ENCODE measurements at places on chromosomes 13 and 19.

GRCh38 chr19:12841094-12841493, 2.8 kb downstream of the MAST1 start:
- DNase-seq = peak; percentile 52

DNA sequence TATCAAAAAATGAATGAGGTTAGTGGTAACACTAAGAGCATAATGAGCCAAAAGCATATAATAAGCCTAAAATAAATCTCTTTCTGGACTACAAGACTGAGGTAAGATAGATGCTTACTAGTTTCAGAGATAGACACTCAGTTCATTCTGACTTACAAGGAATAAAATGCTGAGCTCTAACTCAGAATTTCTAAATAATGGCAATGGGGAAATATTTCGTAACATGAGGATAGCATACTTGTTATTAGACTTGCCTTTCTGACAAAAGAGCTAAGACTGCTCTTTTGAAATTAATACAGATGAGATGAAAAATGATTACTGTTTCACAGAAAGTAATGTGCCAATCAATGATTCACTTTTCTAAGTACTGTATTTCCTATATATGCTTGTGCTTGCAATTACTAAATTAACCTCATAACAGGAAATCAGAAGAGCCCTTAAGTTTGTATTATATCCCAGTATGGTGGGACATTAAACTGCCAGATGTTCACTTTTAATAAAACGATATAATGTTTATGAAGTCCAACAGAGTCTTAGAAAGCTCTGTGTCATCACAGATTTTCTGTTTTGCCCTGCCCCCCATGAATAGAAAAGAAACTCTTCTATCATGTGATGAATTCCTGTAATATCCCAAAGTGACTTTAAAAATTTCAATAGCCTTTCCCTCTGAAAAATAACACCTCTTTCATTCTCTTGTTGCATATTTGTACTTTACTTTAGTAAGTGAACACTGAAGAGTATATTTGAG, 2771.0 kb upstream of the PCDH20 start:
- DNase-seq = no peak

GRCh38 chr13:99577934-99578917, 77.0 kb downstream of the TM9SF2 start:
- no peak for DNase-seq

GRCh38 chr13:34805347-34805746, 136.7 kb upstream of the NBEA start:
- no peak for DNase-seq

DNA sequence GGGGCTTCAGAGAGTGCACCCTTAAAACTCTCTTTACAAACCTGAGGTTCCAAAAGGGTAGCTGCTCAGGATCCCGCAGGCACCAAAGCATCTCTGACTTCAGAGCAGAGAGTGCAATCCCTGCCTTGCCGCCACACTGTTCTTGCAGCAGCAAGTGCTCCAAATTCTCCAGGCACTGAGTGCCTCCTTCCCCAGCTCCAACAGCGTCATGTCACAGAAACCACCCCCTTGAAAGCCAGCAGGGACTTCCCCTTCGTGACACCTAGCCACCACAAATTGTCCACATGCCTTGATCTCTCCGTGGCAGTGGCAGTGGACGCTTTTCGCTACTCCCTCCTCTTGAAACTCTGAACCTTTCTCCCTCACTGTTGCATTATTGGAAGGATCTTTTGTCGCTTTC, 39.9 kb downstream of the MBNL2 start:
- DNase-seq = no peak

GRCh38 chr13:93861818-93862217, 617.7 kb downstream of the DCT start:
- no peak for DNase-seq

DNA sequence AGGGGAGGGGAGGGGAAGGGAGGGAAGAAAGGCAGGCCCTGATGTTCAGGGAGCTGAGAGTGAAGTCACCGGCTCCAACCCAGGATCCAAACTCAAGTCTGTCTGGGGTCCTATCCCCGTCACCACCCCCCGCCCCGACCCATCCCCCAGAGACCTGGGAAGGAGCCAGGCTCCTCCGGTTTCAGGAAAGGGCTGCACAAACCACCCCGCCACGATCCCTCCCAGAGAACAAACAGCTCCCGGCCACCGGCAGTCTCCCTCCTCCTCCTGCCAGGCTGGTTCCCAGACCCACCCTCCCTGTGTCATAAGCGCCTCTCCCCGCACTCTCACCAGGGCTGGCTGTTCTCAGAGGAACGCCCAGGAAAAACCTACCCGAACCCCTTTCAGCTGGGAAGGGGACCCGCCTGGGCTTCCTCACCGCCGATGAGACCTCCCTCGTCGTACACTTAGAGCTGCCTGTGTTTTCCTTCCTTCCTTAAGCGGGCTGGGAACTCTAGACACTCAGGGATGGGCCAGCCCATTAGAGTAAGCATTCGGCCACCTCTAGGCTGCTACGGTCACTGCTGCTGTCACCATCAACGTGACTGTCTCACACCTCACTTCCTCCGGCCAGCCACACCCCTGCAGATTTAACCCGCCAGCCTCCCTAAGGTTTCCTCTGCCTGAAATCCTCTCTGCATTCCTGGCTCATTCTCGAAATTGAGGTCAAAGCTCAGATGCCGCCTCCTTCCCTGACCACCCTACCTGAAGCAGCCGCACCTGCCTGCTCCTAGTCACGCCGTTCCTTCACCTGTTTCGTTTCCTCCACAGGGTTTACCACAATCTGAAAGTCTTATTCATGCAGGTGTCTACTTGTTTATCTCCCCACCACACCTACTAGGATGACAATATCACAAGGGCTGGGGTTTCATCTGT, 6.3 kb upstream of the RDH13 start:
- no peak for DNase-seq

DNA sequence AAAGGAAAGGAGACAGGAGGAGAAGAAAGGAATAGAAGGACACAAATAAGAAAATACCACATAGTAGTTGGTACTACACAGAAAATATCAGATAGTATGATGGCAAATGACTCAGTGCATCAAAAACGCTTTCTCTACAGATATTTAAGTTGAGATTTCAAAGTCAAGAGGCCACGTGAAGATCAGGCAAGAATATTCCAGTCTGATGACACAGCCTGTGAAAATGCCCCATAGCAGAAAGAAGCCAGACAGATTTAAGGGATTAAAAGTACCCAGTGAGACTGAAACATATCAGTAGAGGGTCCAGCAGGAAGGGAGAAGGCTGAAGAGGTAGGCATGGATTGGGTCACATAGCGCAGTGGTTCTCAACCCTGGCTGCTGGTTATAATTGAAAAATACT, 113.7 kb downstream of the VWA8 start:
- DNase-seq = no peak

DNA sequence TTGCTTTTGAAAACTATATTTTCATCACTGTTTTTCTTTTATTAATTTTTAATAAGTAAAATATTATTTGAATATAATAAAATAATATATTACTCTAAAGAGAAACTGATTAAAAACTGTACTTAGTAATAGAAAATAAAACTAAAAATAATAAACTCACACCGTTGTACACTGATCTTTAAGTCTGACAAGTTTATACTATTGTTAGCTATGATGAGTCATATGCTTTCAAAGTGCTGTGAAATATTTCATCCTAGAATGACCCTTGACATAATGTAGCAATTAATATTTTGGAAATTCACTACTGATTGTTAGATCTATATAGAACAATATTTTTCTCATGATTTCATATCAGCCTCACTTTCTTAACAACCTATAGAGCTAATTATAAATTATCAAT, 1040.6 kb upstream of the SPRY2 start:
- no peak for DNase-seq

DNA sequence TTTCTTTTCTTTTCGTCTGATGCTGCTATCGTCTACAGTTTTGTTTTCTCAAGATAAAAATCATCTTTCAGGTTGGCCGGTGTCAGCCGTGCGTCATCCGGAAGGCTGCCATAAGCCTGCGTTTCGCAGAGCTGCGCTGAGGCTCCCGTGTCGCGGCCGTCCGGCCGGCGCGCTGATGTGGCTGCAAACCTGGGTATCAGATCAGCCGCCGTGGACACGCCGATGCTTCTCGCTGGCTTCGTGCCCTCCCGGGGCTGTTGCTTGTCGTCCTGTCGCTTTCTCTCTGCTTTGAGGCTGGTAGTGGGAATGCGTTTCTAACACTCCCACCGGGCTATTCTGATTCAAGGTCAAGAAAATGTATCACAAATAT, 45.9 kb upstream of the TFDP1 start:
- DNase-seq = no peak

DNA sequence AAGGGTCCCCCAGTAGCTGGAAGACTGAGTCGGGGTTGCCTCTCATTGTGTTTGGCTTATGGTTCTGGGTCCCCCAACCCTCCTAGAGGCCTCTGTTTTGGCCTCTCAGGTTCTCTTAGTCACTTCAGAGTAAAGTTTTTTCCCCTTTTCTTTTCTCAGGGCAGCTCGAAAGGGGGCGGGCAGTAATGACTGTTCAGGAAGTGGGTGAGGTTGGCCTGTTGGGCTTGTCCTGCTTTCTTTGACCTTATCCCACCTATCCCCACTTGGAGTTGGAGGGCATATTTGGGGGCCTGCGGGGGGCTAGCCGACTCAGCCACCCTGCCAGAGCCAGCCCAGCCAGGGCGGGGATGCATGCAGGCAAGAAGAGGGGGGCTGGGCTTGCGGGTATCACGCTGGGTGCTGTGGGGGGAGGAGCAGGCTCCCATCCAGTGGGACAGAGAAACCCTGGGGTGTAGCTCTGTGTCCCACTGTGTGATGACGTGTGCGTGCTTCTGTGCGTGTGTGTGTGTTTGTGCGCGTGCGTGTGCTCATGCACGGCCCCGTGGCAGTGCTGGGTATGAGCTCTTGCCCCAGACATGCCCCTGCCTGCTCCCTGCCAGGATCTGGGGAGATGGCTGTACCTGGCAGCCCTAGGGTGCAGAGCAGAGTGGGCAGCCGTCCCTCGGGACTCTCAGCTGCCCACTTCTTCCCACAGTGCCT, 1.4 kb downstream of the CIC start:
- DNase-seq = peak; percentile 64

GRCh38 chr13:26929971-26930730, 169.6 kb upstream of the GPR12 start:
- peak; percentile 71 for DNase-seq

GRCh38 chr13:94966422-94966955, 254.1 kb upstream of the SOX21 start:
- no peak for DNase-seq

- DNase-seq = no peak
These were observed 294.9 kb downstream of the SHISA2 start for GRCh38 chr13:25756912-25757311.

DNA sequence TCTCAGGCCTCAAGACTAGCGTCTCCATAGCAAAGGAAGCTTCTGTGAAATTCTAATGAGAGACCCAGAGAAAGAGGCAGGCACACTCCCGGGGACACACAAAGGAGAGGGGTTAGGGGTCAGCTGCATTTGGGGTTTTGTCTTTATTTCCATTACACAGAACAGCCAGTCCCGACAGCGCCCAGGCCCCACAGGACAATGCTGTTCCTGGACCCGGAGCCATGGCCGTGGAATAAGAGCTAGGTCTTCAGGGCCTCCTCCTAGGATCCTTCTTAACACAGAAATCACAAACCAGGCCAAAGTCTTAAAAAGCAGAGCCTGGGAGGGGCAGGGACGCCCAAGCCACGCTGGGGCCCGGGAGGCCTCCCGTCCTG, 22.8 kb downstream of the KCTD15 start:
- DNase-seq = no peak

DNA sequence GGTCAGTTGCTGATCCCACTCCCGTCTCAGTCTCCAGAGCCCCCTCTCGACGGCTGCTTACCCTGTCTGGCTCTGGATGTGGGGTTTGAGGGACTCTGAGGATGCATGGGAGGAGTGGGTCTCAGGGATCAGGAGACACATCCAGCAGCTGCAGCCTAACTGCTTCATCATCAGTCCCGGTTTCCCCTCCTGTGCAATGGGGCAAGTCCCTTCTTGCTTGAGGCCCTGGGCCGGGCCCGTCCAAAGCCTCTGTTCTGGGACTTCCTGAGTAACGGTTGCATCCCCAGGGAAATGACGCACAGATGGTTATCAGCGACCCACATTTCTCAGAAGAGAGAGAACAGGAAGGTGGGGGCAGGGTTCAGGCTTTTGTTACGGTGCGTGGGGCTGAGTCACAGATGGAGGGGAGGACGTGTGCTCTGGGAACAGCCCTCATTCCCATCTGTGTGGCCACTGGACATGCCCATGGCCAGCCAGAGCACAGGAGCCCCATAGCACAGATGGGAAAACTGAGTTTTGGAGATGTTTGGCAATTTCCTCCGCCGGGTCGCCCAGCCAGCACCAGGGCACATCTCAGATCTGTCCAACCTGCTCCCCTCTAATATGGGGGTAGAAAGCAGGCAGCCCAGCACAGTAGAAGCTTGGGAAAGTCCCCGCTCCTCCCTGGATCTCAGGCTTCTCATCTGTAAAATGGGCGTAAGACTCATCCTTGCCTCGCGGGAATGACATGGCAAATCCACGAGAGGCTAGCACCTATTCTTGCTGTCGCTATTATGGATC, 19.3 kb downstream of the GNA15 start:
- DNase-seq = no peak

DNA sequence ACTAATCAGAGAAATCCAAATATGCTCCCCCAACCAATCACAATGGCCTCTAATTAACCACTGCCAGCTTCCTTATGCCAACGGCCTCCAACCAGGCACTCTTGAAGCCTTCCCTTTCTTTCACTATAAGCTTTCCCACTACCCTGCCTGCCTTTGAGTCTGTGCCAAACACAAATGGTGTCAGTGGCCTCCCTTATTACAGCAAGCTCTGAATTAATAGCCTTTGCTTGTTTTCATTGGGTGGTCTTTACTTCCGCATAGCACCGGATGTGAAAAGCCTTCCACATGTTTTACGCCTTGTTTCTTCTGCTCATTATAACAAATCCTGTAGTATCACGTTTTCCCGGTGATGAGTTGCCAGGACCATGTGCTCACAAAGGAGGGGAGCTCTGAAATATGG, 1.4 kb upstream of the EDDM13 start:
- DNase-seq = no peak

DNA sequence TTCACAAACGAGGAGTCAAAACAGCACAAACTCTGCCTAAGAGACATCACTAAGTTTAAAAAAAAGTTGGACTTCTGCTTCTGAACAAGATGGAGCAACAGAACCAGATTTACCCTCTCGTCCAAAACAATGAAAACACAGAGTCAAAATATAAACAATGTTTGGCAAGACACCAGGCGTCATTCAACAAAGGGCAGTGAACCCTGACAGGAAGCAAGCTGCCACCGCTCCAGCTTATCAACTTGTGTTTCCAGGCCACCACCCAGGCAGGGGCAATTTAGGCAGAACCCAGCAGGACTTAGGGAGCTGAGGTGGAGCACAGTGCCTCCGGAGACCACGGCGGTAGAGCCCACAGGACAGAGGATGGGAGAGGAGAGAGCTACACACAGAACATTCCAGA, 8.6 kb upstream of the NAPA start:
- no peak for DNase-seq
